NCI-H774 (cell line): ENCODE measurements at places on chromosomes 11 and 22.

- DNase-seq, result peak; percentile 42
Observed at GRCh38 chr11:64093233-64094039, 57.7 kb downstream of the FLRT1 start.

DNA sequence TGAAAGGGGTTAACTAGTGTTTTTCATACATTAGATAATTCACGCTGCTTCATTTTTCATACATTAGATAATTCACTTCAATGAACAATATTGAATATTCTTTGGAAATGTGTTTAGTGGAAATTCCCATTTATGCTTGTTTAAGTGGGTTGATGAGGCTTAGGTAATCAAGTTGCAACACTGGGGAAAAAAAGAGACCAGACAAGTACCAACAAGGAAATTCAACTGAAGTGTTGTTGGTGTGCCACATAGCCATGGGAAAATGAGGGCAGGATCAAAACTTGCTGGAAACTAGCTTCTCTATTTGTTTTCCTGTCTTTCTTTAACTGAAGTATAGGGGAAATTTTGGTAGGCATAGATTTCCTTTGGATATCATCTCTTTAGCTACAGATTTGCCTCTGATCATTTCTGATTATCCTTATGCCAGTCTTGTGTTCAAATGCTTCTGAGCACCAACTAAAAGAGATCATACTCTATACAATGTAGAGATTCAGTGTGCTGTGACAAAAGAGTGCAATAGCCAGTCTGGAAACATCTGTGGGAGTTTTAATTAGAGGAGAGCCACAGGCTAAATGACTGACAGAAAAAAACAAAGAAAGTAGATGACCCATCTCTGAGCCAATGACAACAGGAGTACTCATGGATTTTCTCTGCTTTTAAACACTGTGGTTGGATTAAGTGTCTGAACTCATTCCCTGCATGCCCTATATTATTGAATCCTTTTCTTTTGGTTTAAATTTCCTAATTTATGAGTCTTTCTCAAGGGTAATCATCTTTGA is 67.6 kb upstream of the CTSC start:
- DNase-seq, result no peak

DNA sequence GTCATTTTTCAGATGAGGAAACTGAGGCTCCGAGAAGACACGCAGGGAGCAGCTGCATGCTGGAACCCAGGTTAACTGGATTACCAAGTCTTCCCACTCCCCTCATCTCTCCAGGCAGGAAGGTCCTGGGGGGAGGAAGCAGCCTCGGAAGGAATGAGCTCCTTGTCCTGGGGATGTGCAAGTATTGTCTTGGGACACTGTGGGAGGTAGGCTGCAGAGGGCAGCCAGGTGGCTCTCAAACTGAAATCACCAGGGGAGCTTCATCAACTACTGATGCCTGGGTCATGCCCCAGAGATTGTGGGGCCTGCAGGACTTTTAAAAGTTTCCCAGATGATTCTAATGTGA is 7.6 kb downstream of the GDPD5 start:
- no peak for DNase-seq

- DNase-seq, result no peak
Observed at GRCh38 chr11:46047520-46047919, 73.7 kb downstream of the PHF21A start.

- no peak for DNase-seq
Observed at GRCh38 chr22:28051787-28052356, 132.8 kb upstream of the PITPNB start.

DNA sequence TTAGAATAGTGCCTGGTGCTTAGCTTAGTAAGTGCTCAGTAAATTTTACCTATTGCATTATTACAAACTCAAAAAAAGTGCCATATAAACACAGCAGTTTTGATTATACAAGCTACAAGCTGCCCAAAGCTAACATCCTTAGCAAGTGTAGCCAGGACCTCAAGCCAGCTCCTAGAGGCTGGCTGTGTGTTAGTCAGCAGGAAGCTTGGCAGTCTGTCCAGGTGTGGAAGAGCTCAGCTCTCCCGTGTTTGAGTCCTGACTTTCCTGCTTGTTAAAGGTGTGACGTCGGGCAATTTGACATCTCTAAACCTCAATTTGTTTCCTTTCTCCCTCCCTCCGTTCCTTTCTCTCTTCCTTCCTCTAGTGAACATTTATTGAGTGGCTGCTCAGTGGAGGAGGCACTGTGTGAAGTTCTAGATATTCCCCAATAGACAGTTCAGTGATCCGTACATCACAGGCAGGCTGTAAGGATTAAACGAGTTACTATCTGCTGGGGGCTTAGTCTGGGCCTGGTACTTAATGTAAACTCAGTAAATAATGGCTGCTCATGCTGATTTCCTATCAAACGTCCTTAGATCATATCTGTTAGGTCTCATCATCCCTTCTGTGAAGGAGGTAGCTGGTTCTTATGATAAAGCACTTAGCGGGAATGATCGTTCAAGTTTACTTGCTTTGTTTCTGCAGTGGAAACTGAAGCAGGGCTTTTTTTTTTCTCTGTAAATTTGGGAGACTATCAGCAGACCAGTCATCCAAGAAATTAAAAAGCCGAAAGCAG is 68.7 kb downstream of the PRR5L start:
- DNase-seq, result no peak
